ENCODE measurements at places on chromosomes 12 and 14. TPM values are rescaled to one million over a fixed set of nuclear protein-coding genes. Genes with fewer than 3 reads are reported as not detected.

RNASE1 gene
- total RNA-seq = not detected

CCDC85C gene
- total RNA-seq = 2.0 TPM

- no peak for ATAC-seq
Measured at GRCh38 chr14:22313172-22313801, 275.7 kb downstream of the DAD1 start.

- no peak for ATAC-seq
Measured at GRCh38 chr12:10562306-10562933, 51.0 kb downstream of the MAGOHB start.

DNA sequence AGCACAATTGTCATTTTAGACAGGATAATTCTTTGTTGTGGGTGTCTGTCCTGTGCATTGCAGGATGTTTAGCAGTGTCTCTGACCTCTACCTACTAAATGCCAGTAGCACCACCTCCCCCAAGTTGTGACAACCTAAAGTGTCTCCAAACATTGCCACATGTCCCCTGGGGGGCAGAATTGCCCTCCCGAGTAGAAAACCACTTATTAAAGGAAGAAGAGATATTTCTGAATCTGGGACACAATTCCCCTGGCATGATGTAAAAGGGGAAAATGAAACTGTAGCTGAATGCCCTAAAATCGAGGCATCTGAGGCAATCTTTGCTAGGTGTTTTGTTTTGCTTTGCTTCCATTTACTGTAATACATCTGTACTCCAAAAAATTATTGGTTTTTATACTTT lies 116.8 kb upstream of the NAP1L1 start:
- ATAC-seq = no peak

GRCh38 chr12:131636940-131637750 lies 73.7 kb upstream of the SFSWAP start:
- no peak for ATAC-seq
